Brain (organoid and tissue), 16 donors: ENCODE measurements at places on chromosomes 11 and 22.

DNA sequence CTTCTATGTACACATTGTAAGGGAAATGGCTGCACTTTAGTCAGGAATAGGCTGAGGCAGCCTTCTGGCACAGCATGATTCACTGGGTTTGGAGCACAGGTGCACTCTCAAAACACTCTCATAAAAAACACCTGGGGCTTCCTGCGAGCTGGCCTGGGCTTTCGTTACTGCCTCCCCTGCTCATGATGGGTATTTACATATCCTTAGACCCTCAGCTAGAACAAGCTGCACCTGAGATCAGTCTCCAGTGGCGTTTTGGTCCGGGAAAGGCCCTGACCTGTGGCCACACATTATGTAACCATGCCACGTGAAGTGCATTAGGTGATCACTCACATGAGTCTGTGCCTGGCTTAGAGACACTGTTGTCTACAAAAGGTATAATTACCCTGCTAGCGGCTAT lies 321.7 kb downstream of the TMEM135 start:
- no peak for DNase-seq

- peak; percentile 36 for DNase-seq
These were observed 48.8 kb upstream of the FIBIN start for GRCh38 chr11:26944866-26945664.

- no peak for DNase-seq
These were observed 232.7 kb downstream of the DSCAML1 start for GRCh38 chr11:117564321-117564720.

DNA sequence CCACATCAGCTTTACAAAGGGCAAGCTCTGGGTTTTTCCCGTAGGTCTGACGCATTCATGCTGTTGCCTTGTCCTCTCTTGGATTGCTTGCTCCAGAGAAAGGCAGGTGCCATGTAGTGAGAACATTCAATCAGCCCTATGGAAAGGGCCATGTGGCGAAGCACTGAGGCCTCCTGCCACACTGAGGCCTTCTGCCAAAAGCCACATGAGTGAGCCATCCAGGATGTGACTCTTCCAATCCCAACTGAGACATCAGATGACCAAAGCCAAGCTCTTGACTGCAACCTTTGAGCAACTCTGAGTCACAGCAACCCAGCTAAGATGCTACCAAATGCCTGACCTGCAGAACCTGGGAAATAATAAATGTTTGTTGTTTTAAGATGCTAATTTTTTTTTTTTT lies 9.0 kb upstream of the PANX3 start:
- DNase-seq: no peak

DNA sequence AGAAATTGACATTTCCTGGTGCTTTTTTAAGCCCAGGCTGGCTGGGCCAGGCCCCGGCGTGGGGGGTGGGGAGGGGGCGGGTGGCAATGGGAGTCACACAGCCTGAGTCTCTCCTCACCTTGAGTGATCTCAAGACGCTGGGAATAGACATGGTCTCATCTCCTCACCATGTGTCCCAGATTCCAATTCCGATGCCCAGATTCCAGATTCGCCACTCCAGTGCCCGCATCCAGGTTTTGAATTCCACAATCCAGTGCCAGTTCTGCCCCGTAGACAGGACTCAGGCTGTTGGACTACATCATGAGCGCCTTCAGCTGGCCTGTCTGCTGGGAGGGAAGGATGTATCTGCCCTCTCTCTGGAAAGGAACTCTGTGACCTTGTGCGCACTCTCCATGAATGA lies 19.1 kb downstream of the KCNC1 start:
- DNase-seq: no peak

DNA sequence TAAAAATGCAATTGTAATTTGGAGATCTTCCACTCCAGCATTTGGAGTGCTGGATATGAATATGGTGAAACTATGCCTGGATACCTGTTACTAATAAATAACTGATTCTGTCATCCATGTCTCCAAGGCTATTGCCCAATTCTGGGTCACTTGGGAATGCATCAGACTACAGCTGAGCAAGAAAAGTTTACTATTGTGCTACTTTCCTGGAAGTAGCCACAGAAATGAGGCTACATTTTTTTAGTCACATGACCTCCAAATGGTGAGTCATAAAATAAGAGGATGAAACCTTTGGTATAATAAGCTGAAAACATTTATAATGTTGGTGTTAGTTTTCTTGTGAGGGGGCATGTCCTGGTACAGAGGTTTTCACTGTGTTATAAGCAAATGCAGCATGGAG lies 44.4 kb downstream of the DCDC1 start:
- DNase-seq: no peak

DNA sequence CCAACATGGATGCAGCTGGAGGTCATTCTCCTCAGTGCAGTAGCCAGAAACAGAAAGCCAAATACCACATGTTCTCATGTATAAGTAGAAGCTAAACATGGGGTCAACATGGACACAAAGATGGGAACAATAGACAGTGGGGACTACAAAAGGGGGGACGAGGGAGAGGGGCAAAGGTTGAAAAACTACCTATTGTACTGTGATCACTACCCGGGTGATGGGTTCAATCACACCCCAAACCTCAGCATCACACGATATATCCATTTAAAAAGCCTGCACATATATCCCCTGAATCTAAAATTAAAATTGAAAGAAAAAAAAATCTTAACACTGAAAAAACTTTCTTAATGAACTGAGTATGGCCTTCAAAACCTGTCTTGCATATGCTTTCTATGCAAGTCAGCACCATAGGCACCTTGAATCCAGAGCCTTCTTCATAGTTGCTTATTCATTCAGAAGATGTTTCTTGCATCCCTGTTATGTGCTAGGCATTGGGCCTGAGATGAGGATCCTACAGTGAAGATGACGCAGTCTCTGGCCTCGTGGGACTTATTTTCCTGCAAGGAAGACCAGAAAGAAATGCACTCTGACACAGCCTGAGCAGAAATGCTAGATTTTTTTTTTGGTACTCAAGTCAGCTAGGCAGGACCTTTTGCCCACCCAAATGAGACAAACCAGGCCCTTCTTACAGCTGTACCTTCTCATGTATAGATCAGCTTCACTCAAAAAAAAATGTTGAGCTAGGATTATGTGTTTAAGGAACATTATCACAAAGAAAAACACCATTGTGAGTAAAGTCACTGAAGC lies 21.0 kb downstream of the NNMT start:
- no peak for DNase-seq

DNA sequence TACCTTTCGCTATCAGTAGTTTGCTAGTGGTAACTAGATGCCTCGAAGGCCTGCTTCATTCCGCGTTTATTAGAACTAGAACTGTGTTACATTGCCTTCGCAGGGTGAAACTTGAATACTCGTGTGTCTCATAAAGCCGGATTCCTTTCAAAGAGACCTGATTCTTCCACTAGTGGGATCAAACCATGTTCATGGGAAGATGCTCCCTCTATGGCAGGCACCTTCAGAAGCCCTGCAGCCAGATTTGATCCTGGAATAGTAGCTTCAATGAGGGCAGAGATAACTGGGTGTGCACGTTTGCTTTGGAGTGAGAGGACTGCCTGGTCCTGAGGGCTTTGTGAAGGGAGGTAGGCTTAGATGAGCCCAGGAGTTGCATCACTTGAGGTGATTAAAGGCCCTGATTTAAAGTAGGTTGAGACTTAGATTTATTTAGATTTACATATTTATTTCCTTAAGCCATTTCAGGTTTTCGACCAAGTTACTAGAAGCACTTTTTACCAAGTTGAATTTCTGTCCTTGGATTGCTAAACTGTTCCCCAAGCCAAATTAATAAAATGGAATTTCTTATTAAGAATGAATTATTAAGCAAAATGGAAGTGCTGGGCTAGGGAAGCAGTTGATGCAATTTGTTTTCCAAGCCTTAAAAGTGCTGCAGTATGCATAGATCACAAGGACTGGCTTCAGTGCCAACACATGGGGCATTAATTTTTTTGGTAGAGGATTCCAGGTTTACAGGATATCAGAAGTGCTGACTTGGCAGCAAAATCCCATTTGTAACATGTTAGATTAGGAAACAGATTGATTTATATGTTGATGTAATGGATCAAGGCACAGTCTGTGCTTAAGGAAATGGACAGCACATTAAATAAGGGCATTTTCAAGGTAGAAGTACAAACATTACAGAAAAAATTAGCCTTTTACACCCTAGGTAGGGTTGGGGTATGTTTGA lies 32.9 kb downstream of the APLP2 start:
- DNase-seq: peak; percentile 30

GRCh38 chr22:45964372-45964771 lies 12.6 kb downstream of the WNT7B start:
- no peak for DNase-seq

DNA sequence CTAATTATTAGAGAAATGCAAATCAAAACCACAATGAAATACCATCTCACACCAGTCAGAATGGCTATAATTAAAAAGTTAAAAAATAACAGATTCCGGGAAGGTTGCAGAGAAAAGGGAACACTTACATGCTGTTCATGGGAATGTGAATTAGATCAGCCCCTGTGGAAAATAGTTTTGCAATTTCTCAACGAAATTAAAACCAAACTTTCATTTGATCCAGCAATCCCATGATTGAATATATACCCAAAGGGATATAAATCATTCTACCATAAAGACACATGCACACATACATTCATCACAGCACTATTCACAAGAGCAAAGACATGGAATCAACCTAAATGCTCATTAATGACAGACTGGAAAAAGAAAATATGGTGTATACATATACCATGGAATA lies 32.5 kb downstream of the NOX4 start:
- no peak for DNase-seq

DNA sequence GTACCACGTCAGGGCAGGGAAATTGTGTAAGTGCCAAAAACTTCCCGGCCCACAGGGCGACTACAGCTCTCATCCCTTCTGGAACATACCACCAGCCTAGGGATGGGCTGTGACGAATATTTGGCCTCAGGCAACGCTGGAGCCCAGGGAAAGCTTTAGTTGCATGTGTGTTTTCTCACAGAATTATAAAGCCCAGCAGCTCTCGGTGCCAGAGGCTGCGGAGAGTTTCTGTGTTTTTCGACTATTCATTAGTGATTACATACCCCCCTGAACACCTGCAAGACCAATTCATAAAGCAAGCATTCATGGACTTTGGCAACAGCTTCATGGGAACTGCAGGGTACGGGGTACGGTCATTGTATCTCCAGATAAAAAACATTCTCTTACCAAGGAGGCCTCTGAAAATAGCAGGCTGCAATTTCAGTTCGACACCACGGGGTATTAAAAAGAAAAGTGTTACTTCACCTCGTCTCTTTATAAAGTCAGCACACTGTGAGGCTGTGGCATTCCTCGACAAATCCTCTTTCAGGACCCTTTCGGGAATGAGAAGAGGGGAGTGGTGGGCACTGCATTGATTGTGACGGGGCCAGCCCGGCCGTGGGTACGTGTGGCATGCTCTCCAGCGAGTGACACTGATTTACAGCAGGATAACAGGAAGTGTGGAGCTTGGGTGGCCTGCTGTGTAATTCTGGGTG lies 243.6 kb upstream of the SORL1-AS1 start:
- peak; percentile 92 for DNase-seq

- no peak for DNase-seq
These were observed 33.8 kb upstream of the SPON1 start for GRCh38 chr11:13928566-13929251.

DNA sequence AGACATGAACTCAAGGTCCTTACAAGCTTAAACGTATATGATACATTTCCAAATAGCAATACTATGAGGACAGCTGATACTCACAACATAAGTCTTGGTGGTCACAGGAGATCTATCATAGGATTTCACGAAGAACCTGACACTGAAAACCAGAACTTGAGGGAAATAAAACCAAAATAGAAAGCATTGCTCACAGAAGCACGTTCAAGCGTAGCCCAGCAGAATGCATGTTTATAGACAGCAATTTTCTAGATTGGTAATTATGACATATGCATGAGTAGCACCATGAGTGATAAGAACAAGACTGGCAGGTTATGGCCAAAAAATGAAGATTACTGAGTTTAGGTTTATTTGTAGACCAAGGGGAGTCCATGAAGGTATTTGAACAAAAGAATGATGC lies 243.5 kb downstream of the ETS1 start:
- DNase-seq: no peak

DNA sequence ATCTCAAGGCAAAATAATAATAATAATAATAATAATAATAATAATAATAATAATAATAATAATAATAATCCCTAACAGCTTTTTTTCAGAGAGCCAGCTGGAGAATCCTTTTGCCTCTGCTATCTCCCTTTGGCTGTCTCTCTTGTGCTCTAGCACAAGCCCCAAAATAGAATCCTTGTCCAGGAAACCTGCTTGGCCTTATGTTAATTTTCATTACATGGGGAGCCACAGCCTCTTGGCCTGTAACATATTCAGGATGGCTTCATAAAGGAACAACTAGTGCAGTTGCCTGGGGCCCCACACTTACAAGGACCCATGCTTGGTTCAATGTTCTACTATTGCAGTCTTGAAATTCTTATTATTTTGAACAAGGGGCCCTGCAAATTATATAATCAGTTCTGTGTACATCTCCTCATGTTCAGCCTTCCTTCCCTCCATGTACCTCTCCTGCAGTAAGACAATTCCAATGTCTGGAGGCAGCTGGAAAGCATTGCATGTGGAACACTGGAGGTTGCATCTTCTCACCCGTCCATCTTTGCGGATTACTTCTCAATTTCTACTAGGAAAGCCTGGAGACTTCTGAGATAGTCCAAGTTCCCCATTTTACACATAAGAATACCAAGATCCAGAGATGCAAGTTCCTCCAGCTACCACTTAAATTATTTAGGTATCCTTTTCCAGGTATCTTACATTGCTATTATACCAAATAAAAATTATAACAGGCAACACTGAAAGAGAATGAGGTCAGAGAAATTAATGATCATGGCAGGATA lies 37.8 kb upstream of the SORL1 start:
- DNase-seq: no peak

GRCh38 chr22:25650833-25651232 lies 86.4 kb downstream of the GRK3 start:
- DNase-seq: no peak

- no peak for DNase-seq
These were observed 65.1 kb downstream of the SCUBE1 start for GRCh38 chr22:43277987-43278601.

GRCh38 chr11:1967641-1968225 lies 20.6 kb downstream of the MRPL23 start:
- no peak for DNase-seq

DNA sequence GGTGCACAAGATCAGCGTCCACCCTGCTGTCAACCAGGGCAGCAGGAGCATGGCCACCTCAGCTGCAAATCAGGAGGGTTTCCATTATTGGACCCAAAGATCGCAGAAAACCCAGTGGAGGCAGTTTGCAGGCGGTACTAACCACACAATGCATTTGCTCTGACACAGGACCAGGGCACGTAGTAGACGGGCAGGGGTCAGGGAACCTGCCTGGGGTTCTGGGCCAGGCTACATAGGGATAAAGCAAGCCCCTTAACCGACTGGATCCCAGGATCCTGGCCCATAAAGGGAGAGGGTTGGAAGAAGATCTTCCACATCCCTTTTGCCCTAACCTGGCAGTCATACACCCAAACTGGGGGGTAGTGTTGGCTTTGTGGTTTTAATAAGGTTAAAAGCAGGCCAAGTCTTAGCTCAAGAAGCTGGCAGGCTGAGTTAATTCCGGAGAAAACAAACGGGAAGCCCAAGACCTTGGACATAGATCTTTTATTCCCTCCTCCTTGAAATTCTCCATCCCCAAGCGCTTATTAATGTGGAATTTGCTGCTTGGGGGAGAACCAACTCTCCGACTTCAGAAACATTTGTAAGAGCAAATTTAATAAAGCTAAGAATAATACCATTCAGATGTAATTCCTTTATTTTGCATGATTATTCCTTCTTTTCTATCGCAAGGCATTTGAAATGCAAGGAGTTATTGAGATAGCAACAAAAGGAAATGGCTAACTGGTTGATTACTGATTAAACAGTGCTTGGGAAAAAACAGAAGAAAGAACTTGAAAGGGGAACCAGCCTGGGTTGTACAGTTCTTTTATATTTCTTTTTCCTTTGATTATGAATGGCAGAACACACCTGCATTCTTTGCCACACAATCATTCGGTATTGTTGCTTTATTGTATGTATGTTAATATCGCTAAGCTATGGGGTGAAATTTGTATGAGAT lies 6.3 kb upstream of the ARHGAP8 start:
- DNase-seq: peak; percentile 60
